ENCODE measurements at places on chromosomes 3 and 15. TPM values are rescaled to one million over a fixed set of nuclear protein-coding genes. Genes with fewer than 3 reads are reported as not detected.

DNA sequence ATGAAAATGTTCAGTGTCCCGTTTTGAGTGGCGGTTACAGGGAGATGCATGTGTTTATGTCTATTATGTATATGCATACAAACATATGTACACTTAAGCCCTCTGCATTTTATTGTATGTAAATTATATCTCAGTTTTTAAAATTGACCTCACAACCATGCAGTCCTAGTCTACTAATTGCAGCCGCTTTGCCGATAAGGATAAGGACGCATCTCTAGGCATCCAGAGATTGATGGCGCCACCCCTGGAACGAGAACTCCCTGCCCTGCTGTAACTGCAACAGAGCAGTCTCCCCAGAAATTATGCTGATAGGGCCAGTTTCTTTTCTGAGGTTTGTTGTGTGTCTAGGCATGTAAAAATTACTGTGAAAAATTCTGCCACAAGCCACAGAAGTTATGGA lies 40.4 kb upstream of the TUBGCP5 start:
- DNase-seq = no peak

DNA sequence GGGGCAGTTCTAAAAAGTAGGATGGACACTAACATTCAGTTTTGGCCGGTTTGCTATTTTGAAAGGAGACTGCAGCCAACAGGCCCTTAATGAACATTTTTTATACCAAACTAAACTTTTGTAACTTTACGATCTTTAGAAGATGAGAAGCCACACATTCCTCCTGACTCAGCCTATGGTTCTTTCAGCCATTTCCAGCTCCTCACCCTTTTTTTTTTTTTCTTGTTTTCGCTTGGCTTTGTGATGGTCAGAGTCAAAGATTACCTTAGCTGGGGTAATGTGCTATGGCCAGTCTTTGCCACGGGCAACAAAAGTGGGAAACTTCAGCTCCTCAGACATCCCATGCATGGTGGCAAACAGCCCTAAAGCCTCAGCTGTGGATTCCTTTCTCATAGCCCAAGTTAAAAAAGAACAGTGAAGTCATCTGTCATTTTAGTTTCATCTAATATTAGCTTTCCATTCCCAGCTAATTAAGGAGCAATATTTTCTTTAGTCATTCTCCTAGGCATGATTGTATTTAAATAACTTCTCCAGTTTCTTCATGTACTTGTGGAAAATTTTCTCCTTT lies 368.7 kb downstream of the MFSD1 start:
- no peak for DNase-seq

GRCh38 chr3:14649466-14649865 lies 2.1 kb upstream of the CCDC174 start:
- DNase-seq = no peak

DNA sequence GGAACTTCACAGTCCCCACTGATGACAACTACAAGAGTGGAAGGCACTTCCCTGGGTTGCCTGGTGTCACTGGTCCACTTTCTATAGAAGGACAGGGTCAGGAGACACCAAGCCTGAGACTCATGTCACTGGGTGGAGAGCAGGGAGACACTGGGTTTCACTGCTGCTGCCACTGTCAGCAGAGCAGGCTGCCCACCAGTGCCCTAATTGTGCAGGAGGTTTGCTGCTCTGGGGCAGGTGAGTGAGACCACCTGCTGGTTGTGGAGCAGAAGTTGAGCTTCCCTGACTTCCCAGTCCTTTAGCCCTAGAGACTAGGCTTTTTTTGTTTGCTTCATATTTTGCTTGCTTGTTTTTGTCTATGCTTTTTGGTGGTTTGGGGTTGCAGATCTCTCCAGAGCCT lies 528.4 kb upstream of the RGMA start:
- no peak for DNase-seq

GRCh38 chr3:69364354-69364753 lies 21.5 kb downstream of the FRMD4B start:
- no peak for DNase-seq

DNA sequence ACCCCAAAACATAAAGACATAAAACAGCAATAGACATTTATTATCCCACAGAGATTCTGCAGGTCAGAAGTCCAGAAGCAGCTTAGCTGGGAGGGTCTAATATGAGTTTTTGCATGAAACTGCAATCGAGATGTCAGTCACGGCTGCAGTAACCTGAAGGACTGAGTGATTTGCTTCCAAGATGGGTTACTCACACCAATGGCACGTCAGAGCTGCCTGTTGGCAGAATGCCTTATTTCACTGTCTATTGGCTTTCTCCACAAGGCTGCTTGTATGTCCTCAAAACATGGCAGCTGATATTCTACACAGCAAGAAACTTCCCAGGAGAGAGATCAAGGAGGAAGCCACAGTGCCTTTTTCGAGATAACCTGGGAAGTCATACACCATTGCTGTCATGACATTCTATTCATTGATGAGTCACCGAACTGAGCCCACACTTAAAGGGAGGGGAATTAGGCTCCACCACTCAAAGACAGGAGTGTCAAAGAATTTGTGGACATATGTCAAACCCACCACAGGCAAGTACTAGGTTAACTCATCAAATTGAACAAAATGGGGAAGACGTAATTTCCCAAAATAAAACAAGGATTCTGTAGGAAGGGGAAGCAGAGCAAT lies 122.2 kb downstream of the SYNPR start:
- no peak for DNase-seq

GRCh38 chr3:176160997-176161396 lies 1036.3 kb downstream of the TBL1XR1 start:
- no peak for DNase-seq

DNA sequence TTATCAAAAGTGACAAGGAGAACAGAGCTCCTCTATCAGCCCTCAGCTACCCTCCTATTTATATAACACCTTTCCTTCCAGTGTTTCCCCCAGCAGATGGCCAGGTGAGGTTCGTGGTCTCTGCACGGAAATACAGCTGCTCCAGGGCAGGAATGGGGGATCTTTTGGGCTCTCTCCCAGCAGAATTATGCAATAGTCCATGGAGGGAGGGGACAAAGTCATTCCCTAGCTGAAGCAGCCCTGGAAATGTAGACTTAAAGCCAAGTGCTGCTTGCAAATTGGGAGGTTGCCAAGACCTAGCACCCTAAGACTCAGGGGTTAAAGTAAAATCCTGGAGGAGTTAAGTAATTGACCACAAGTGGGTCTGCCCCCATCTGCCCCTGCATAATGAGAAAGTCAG lies 256.3 kb downstream of the LRTM1 start:
- DNase-seq = no peak

DNA sequence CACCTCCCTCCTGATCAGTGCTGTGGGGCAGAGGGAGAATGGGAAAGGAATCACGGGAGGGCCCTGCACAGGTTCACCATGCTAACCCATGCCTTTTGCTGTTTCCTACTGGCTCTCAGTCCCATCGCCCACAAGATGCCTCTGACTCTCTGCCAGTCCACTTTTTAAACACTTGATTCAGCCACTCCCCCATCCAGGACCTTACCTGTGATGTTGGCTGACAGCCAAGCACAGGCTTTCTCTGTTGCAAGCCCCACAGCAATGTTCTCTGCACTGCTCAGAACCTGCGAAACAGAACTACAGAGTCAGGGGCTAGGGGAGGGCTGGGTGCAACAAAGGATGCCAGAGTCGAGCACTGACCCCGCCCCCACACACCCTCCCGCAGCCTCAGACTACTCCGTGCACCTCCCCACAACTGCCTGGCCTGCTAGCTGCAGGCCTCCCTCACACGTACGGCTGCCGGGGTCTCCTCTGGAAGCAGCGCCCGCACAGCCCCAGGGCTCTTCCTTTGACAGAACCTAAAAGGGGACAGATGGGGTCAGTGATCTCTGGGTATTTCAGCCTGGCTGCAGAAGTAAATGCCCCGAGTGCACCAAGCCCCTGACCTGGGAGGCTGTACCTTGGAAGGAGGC lies 9.1 kb downstream of the CDAN1 start:
- DNase-seq = peak; percentile 80

- no peak for DNase-seq
These were observed 29.0 kb upstream of the NR2E3 start for GRCh38 chr15:71781179-71781964.

Gene EFCAB12
- 4.8 TPM for total RNA-seq

Gene FOXB1
- not detected for total RNA-seq

Gene WDR93
- total RNA-seq = 1.2 TPM

Gene MYEF2
- total RNA-seq = 18.8 TPM

Gene NEK10
- total RNA-seq = 9.4 TPM

Gene VEPH1
- 116 TPM for total RNA-seq

Gene TMEM212
- total RNA-seq = 5.2 TPM

Gene SAMMSON
- not detected for total RNA-seq

Data from lower lobe of right lung (tissue), 2 donors.